ENCODE measurements at places on chromosomes 3 and 15. TPM values are rescaled to one million over a fixed set of nuclear protein-coding genes. Genes with fewer than 3 reads are reported as not detected.

The RBPMS2 gene
- total RNA-seq = not detected

The GPR156 gene
- total RNA-seq = 0.07 TPM

The LINGO1 gene
- total RNA-seq = not detected

The FBN1 gene
- total RNA-seq = 1.1 TPM

The ANKRD34C gene
- not detected for total RNA-seq

The IL5RA gene
- total RNA-seq = not detected

The TFDP2 gene
- total RNA-seq = 28.2 TPM

The GHSR gene
- not detected for total RNA-seq

The SLC24A5 gene
- total RNA-seq = not detected

The SH3GL3 gene
- not detected for total RNA-seq

The RPN1 gene
- 214 TPM for total RNA-seq

The ILDR1 gene
- 0.37 TPM for total RNA-seq

The FGF12 gene
- total RNA-seq = not detected

The FETUB gene
- total RNA-seq = not detected

The ST8SIA2 gene
- not detected for total RNA-seq

The DAZL gene
- total RNA-seq = not detected

The HOMER2 gene
- 17.5 TPM for total RNA-seq

The ACTRT3 gene
- 0.59 TPM for total RNA-seq

The GOLGA8Q gene
- total RNA-seq = 7.2 TPM

The SLC22A13 gene
- 0.78 TPM for total RNA-seq

The MUSTN1 gene
- total RNA-seq = 3.0 TPM

The HES1 gene
- total RNA-seq = 10.8 TPM

The TNFAIP8L3 gene
- total RNA-seq = 0.17 TPM

Data from T-helper 1 cell treated with Interleukin-12 subunit alpha and Interleukin-12 subunit beta and Interleukin-4 antibody, amounts not matched to agents 30 ng/mL and 1 ng/mL, for 36 hours (primary cell).